RKO (cell line): ENCODE measurements at places on chromosomes 16 and 17.

GRCh38 chr17:11298401-11298800 lies 57.4 kb downstream of the SHISA6 start:
- no peak for DNase-seq

DNA sequence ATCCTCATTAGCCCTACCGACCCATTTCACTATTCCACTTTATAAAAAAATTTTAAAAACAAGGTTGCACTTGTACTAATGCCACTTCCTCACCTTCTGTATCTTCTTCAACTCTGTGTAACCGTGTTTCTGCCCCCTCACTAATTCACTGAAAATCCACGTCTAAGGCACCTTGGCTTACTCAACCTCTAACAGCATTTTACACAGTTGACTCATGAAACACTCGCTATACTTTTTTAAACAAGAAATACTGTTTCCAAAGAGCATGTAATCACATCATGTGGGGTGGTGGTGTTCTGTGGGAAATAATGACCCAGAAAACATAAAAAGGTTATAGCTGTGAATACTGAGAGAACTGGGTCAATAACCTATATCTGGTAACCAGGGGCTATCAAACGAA lies 79.9 kb downstream of the NCOR1 start:
- no peak for DNase-seq

- DNase-seq, result no peak
Observed at GRCh38 chr16:18045356-18045755, 291.2 kb downstream of the NPIPA8 start.

DNA sequence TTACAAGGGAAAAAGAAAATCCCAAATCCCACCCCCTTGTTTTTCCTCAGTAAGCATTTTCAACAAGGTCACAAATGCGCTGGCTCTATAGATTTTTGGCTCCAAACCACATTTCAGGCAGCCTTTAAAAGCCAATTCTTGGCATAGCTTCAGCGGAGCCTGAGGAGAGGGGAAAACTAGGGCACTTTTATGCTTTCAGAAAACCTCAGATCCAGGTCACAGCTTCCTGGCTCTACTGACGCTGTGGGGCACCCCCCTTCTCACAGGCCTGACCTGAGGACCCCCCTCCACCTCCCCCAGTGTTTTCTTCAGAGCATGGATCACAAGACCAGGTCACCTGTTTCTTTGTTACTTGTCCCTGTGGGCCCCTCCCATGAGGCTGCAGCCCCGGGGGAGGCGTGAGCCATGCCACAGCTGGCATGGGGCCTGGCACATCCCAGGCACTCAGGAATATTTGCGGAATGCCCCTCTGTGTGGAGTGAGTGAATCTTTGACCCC lies 30.1 kb upstream of the MTSS2 start:
- DNase-seq, result no peak

GRCh38 chr17:64081802-64082799 lies 47.8 kb downstream of the ERN1 start:
- peak; percentile 76 for DNase-seq

- no peak for DNase-seq
Observed at GRCh38 chr16:67509016-67509415, 19.6 kb upstream of the RIPOR1 start.

DNA sequence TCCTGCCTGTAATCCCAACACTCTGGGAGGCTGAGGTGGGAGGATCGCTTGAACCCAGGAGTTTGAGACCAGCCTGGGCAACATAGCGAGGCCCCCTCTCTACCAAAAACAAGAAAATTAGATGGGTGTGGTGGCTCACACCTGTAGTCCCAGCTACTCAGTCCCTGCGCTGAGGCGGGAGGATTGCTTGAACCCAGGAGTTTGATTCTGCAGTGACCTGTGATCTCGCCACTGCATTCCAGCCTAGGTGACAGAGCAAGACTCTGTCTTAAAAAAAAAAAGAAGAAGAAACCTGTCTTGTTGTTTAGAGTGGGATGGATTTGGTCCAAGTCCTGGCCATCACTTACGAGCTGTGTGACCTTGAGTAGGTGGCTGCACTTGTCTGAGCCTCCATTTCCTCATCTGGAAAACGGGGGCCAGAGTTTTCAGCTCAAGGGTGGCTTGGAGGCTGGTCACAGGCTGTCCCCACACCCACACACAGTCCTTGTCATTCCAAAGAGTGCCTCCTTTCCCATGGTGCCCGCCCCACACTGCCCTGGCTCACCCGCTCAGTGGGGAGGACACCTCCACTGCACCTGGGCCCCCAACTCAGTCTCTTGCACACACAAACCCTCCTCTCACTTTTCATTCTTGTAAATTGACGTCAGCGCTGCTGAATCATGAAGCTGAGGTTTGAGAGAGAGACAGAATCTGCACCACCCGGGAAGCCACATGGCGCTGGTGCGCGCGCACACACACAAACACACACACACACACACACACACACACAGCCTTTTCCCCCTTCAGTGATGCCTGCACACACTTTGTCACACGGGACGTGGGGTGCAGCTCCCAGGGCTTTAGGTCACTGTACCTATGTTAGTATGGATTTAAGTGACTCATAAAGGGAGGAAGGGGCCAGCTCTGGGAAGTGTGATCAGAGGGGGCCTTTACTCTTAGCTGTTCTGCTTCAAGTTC lies 4.2 kb downstream of the SOCS1 start:
- DNase-seq, result no peak

DNA sequence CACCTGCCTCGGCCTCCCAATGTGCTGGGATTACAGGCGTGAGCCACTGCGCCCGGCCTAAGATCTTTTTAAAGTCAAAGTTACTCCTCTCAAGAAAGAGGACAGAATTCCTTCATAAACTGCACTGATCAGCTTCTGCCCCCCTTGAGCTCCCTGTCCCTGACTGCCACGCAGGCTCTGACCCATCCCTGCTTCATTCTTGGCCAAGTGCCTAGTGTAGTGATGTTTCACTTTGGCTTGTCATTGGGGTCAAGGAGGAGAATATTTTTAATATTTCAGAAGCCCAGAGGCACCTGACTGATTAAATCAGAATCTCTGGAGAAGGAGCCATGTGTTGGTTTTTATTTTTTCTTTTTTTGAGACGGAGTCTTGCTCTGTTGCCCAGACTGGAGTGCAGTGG lies 9.1 kb downstream of the MRM1 start:
- DNase-seq, result no peak

GRCh38 chr17:57622683-57623433 lies 122.2 kb downstream of the CCDC182 start:
- DNase-seq, result peak; percentile 27

DNA sequence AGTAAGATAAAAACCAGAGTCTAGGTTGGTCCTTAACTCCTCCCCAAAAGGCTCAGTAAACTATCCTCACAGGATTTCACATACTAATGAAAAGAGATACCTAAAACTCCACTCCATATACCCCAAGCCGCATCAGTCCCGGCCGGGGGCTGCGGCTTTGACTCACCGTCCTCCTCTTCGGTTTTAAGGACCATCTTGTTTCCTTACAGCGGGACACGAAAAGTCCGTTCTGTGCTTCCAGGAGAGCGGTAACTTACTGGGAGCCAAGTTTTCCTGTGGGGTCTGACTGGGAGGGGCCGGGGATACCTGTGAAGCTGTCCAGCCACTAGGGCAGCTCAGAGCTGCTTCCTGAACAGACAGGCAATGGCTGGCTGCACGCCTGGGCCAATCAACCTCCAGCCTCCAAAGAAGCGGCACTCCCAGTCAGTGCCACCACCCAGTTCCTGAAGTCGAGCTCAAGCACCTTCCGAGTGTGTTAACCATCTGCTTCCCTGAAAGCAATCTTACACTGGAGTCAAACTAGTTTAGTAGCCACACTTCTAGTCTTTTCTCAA lies 45.5 kb downstream of the CYTH1 start:
- no peak for DNase-seq

- no peak for DNase-seq
Observed at GRCh38 chr17:65278050-65278819, 141.1 kb downstream of the RGS9 start.

- DNase-seq, result no peak
Observed at GRCh38 chr16:1745900-1746692, 25.2 kb downstream of the NME3 start.

DNA sequence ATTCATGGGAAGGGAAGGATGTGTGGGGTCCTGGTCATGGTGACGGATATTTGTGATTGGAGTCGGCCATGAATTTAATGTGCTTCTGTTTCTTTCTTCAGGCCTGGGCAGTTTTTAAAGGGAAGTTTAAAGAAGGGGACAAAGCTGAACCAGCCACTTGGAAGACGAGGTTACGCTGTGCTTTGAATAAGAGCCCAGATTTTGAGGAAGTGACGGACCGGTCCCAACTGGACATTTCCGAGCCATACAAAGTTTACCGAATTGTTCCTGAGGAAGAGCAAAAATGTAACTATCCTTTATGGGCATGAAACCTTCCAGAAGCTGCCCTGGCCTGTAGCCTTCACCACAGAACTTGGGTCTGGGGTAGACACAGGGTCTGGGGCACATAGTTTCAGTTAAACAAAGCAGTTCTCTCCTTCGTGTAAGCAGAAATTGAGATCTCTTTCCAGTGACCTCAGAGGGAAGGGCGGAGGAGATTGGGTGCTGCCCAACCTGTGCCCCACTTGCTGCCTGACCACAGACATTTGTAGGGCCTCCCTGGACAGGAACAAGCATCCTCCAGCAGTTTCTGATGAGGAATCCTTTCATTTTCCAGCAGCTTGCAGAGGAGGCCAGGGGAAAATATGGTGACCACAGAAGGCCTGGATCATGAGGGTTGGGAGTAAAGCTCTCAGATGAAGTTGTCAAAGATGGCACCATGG lies 10.1 kb downstream of the IRF8 start:
- DNase-seq, result no peak

GRCh38 chr16:1631931-1632637 lies 19.9 kb downstream of the CRAMP1 start:
- no peak for DNase-seq

- no peak for DNase-seq
Observed at GRCh38 chr16:55948230-55948629, 73.1 kb upstream of the CES5A start.

GRCh38 chr17:2023692-2024571 lies 1.2 kb downstream of the RTN4RL1 start:
- no peak for DNase-seq

- no peak for DNase-seq
Observed at GRCh38 chr17:74633326-74633725, 9.8 kb upstream of the CD300E start.

- peak; percentile 52 for DNase-seq
Observed at GRCh38 chr16:30068750-30069610, 3.4 kb downstream of the ALDOA start.

- no peak for DNase-seq
Observed at GRCh38 chr17:76075364-76076145, 974 bp downstream of the GALR2 start.
